Hepatocyte (in vitro differentiated cells): ENCODE measurements at places on chromosomes 1 and 21.
A peak's percentile ranks its signal among the peaks of the same experiment; 100 is the strongest.

DNA sequence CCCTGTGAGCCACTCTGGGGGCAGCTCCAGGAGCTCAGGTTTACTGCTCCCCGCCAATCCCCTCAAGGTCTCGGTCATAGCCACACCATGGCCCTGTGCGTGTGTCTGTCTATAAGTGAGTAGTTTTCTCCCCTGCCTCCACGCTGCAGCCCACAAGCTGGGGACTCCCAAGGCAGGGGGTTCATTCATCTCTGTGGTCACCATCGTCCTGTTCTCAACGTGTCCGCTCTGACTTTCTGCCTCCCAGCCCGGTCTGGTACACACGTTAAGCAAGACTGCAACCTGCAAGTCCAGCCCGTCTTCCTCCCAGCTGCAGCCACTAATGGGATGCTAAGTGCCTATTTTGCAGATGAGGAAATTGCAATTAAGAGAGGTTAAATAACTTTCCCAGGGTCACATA is 49.8 kb downstream of the IGSF21 start:
- no peak for DNase-seq

DNA sequence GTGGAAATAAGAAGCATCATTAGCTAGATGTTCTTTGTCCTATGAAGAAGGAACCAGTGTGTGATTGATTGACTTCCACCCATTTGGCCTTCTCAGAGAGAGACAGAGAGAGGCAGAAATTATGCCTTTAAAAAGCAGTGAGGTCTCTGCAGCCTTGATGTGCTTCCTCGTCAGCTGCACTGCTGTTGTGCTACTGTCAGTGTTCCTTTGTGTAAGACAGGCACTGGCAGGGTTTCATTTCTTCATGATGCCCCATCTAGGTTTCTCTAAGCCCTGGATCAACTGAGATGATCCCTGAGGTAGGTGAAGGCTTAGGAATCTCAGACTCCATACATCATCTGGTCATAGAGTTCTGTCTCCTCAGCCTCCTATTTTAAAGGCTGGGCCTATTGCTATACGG is 34.9 kb downstream of the GPR3 start:
- DNase-seq, result no peak

DNA sequence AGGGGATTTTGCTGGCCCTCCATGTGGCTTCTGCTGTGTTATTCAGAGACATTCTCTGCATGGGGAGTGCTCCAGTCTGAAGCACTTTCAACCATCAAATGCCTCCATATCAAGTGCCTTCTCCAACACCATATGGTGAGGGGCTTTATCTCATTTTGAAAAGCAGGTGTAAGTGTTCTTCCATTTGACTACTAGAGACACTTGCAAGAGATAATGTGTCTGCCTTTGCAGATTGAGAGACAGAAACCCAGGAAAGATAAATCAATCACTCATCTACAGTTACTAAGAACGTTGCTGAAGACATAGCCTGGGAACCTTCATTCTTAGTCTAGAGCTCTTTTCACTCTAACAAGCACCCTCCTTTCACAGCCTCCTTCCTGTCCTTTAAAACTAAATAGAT is 29.5 kb upstream of the REG4 start:
- DNase-seq, result no peak

DNA sequence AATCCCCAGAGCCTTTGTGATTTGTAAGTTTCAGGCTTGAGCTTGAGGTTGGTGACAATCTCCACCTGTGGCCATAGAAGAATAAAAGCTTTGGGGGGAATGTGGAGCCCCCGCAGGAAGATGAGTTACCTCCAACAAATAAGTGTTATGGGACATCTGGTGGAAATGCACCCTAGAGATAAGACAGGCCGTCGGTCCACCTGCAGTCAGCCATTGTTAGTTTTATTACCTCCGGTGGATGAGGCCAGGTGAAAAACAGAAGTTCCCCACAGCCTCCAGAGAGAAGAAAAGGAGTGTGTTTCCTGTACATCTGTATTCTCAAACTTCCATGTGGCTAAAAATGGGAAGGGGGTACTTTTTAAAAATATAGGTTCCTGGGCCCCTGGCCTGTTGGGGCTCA is 137.4 kb downstream of the KAZN start:
- DNase-seq, result no peak

- DNase-seq, result peak; percentile 78
Measured at GRCh38 chr1:22024485-22025367, 23.3 kb downstream of the CELA3A start.

DNA sequence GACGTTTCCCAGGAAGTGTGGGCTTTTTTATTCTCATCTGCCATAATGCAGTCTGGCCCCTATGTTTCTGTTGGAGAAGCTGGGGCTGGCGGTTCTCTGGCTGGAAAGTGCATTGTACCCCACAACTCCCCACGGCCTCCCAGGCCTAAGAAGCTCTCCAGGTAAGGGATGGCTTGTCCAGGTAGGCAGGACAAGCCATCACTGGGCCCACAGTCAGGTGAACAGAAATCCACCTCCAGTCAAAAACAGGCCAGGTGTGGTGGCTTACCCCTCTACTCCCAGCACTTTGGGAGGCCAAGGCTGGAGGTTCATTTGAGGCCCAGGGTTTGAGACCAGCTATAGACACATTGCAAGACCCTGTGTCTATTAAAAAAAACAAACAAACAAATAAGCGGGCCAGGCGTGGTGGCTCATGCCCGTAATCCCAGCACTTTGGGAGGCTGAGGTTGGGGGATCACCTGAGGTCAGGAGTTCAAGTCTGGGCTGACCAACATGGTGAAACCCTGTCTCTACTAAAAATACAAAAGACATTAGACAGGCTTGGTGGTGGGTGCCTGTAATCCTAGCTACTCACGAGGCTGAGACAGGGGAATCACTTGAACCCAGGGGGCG is 3.1 kb upstream of the WNT9A start:
- no peak for DNase-seq

- DNase-seq, result peak; percentile 59
Measured at GRCh38 chr1:198657550-198658064, 18.8 kb downstream of the PTPRC start.

GRCh38 chr1:89555550-89555949 is 30.9 kb downstream of the LRRC8B start:
- DNase-seq, result no peak

GRCh38 chr1:230212405-230212936 is 145.4 kb downstream of the GALNT2 start:
- no peak for DNase-seq

GRCh38 chr1:115832651-115833050 is 8.3 kb downstream of the NHLH2 start:
- DNase-seq, result no peak
